Caco-2 (cell line): ENCODE measurements at places on chromosomes 5 and 9. TPM values are rescaled to one million over a fixed set of nuclear protein-coding genes. Genes with fewer than 3 reads are reported as not detected.

IL5 gene
- total RNA-seq: not detected in 2 replicates

F12 gene
- 13.3 and 14.0 TPM in 2 replicates for total RNA-seq

GRCh38 chr5:82168294-82168693 lies 109.9 kb downstream of the RPS23 start:
- no peaks in the 10 kb centered on the region for H3K36me3 ChIP-seq
- H3K4me1 ChIP-seq: peaks cover 5% of the 10 kb centered on the region
- no peak overlapping the region for H3K27ac ChIP-seq
- no peak for DNase-seq

GRCh38 chr5:124878583-124879342 lies 132.3 kb upstream of the ZNF608 start:
- H3K4me3 ChIP-seq: no peak overlapping the region
- no peak for DNase-seq
- no peaks in the 10 kb centered on the region for H3K36me3 ChIP-seq

INSL4 gene
- not detected in 2 replicates for total RNA-seq

DNA sequence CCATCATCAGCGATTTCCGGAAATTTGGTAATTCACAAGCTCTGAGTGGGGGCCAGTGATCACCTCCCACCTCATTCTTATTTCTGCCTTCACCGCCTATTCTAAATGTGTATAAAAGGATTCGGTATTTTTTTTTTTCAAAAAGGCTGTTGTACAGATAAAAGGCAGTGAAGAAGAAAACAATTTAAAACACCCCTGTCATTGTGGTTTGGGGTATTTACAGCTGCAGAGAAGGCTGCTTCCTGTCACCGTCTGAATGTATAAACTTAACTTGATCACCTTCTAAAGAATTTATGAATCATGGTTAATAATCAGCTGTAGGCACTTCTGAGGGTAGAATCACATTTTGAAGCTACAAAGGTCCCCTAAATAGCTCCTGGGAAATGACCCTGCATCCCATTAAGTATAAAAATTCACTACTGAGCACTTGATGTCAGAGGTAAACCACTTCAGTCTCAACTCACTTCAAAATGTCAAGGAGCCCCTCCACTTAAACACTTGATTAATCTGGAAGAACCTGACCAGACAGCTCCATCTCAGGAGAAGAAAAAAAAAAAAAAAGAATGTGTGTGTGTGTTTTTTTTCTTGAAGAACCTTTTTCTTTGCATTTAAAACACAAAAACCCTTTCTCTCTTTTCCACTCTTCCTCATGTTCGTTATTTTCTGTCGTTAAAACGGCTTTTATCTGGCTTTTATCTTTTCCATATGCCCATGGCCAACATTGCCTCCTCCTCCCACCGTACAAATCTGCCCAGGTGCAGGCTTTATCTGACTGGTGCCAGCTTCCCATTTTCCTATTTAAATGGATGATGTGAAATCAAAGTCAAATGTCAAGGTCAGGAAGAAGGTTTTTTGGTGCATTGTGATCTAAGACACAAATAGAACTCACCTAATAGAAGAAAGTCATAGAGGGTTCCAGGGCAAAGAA lies 291.2 kb downstream of the IRX1 start:
- no peak overlapping the region for H3K4me3 ChIP-seq
- DNase-seq: no peak
- H3K27ac ChIP-seq: no peak overlapping the region
- H3K36me3 ChIP-seq: no peaks in the 10 kb centered on the region
- H3K4me1 ChIP-seq: no peaks in the 10 kb centered on the region

DNA sequence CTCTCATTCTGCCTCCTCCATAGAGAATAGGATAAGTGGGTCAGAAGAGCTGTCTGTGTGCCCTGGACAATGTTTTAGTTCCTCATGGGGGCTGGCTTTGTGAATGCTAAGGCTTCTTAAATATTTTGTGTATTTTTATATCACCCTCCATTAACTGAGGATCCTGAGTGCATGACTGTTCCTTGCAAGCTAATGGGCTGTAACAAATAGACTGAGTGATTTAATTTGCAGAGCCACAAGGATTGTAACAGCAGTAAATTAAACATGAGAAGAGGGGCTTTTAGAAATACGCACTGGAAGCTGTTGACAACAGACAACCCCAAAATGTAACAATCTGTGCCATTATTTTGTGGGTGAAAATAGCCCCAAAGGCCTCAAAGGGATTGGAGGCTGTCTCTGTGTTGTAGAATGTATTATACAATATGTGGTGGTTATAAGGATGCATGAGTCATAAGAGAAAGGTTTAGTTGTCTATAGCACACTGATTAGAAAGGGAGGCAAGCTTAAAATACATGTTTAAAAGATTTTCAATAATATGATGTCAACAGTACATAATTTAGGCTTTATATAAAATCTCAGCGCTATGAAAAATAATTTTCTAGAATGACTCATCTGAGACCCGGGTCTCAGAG lies 152.7 kb upstream of the ACTBL2 start:
- H3K27ac ChIP-seq: no peak overlapping the region
- no peaks in the 10 kb centered on the region for H3K4me1 ChIP-seq
- no peaks in the 10 kb centered on the region for H3K36me3 ChIP-seq
- DNase-seq: no peak
- no peak overlapping the region for H3K4me3 ChIP-seq

NEUROG1 gene
- total RNA-seq: not detected in 2 replicates

- no peak overlapping the region for H3K4me3 ChIP-seq
- H3K27ac ChIP-seq: no peak overlapping the region
- H3K4me1 ChIP-seq: no peaks in the 10 kb centered on the region
- no peak for DNase-seq
- H3K36me3 ChIP-seq: no peaks in the 10 kb centered on the region
These were observed 1746.4 kb downstream of the EFNA5 start for GRCh38 chr5:105924366-105924765.

DNA sequence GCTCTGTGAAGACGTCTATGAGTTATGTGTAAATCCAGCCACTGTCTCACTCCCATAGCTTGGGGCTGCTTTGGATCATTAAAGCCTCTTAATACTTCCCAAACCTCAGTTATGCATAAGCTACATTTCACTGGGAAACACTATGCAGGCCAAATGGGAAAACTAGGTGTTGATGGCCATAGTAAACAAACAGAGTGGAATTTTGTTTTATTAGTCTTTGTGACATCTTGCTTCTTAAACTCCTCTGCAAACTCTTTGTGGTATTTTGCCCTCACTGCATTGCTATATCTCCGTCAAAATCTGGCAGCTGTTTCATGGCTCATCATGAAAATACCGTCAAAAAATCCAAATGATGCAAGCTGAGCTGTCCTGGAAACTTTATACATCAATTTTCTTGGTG lies 167.2 kb upstream of the HMHB1 start:
- H3K27ac ChIP-seq: no peak overlapping the region
- no peaks in the 10 kb centered on the region for H3K27me3 ChIP-seq
- no peak for DNase-seq
- H3K4me1 ChIP-seq: no peaks in the 10 kb centered on the region
- no peak overlapping the region for H3K4me3 ChIP-seq

TLX3 gene
- total RNA-seq: not detected in 2 replicates

- no peaks in the 10 kb centered on the region for H3K27me3 ChIP-seq
- H3K4me3 ChIP-seq: no peak overlapping the region
- H3K27ac ChIP-seq: no peak overlapping the region
- no peaks in the 10 kb centered on the region for H3K36me3 ChIP-seq
- DNase-seq: peak; percentile 8
These were observed 22.8 kb upstream of the FOXB2 start for GRCh38 chr9:76996700-76997099.

DNA sequence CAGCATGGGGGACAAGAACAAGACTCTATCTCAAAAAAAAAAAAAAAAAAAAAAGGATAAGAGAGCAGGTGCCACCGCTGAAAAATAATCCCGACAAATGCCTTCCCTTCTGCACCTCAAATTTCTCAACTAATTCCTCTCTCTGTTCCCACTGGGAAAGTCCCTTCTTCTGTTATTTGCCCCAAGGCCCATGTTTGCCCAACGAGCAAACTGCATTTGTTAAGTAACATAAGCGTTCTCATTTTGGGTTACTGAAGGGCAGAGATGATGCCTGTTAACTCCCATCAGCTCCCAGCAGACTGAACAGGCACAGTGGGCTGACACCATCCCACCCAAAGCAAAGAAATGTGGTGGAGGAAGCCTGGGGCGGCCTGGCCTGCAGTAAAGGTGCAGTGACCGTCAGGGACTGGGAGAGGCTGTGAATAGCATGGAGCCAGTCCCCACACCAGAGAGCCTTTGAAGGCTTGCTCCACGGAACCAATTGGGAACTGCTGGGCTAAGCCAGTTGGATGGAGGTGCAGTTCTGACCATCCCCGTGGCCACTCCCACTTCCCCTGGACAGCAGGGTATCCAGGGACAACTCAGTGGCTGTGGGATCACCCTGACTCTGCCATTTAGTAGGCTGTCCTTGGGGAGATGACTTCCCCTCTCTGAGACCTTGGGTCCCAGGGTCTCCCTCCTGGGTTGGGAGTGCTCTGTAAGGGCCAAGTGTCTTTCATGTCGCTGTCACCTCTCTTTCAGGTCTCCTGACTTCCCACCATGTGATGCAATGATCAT lies 149.7 kb upstream of the IER5L start:
- no peak overlapping the region for H3K27ac ChIP-seq
- H3K27me3 ChIP-seq: no peaks in the 10 kb centered on the region
- H3K36me3 ChIP-seq: no peaks in the 10 kb centered on the region
- peaks cover 19% of the 10 kb centered on the region for H3K4me1 ChIP-seq

CLIC3 gene
- 4.5 and 4.7 TPM in 2 replicates for total RNA-seq

DNA sequence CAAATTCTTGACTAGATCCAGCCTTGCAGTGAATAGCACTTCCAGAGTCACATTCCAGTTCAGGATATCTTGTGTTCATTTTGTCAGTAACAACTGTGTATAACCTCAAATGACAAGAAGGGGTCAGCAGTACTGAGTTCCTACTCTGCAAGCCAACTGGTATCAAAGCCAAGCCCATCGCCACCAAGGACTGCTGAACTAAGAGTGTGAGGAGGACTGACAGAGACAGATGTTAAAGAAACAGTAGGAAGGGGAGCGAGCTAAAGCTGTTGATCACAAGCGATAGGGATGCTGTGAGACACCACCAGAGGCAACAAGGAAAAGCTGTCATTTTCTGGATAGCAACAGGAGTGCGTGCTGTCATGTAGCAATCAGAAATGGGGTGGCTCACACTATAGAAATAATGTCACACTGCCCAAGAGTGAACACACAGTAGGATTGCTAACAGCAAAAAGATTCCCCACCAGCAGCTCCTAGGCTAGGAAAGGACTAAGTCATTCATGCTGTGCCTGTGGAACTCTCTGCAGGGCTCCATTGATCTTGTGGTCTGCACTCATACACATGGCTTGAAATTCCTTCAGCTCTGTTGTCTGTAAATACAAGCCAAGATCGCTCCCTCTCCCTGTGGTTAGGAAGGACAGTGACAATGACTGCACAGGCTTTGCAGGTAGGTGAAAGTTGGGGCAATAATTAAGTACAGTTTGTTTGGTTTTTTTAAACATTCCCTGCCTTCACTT lies 658.6 kb downstream of the NR2F1-AS1 start:
- H3K27ac ChIP-seq: no peak overlapping the region
- no peak overlapping the region for H3K4me3 ChIP-seq
- H3K27me3 ChIP-seq: no peaks in the 10 kb centered on the region
- no peak for DNase-seq
- H3K36me3 ChIP-seq: no peaks in the 10 kb centered on the region
- H3K4me1 ChIP-seq: no peaks in the 10 kb centered on the region

SH2D3C gene
- total RNA-seq: 0.34 TPM in 1 of 2 replicates, not detected in the other

- no peak overlapping the region for H3K27ac ChIP-seq
- H3K4me1 ChIP-seq: no peaks in the 10 kb centered on the region
- no peaks in the 10 kb centered on the region for H3K36me3 ChIP-seq
- no peaks in the 10 kb centered on the region for H3K27me3 ChIP-seq
These were observed 26.3 kb upstream of the SEMA6A start for GRCh38 chr5:116600876-116601275.

GRCh38 chr5:58088941-58089340 lies 370.9 kb downstream of the PLK2 start:
- H3K36me3 ChIP-seq: no peaks in the 10 kb centered on the region
- no peaks in the 10 kb centered on the region for H3K27me3 ChIP-seq
- no peak overlapping the region for H3K27ac ChIP-seq
- no peak for DNase-seq
- H3K4me1 ChIP-seq: no peaks in the 10 kb centered on the region

ISL1 gene
- total RNA-seq: 0.29 and 0.88 TPM in 2 replicates

DNA sequence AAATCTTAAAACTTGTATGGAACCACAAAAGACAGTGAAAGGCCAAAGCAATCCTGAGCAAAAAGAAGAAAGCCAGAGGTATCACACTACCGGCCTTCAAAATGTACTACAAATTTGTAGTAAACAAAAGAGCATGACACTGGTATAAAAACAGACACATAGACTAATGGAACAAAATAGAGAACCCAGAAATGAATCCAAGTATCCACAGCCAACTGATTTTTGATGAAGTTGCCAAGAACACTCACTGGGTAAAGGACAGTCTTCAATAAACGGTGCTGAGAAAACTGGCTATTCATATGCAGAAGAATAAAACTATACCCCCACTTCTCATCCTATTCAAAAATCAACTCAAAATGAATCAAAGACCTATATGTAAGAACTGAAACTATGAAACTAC lies 390.1 kb downstream of the PRELID2 start:
- H3K36me3 ChIP-seq: no peaks in the 10 kb centered on the region
- H3K27ac ChIP-seq: no peak overlapping the region
- no peaks in the 10 kb centered on the region for H3K4me1 ChIP-seq

DRD1 gene
- total RNA-seq: not detected in 2 replicates

LCN12 gene
- total RNA-seq: 20.0 and 23.2 TPM in 2 replicates

DNA sequence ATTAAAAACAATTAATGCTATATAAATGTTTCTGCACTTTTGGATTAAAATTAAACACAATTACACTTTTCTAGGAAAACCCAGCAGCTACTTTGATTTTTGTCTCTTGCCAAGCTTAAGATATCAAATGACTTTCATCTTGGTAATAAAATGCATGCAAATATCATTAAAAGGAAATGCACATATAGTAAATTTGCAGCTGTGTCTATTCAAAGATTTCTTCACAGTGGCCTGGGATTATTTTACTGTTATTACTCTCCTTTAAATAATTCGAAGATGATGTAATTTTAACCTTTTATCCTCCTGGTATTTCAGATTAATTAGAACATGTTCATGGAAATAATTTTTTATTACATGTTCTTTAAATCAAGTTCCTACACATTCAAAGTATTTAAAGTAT lies 529.5 kb upstream of the RGMB start:
- DNase-seq: no peak
- H3K27ac ChIP-seq: no peak overlapping the region
- H3K36me3 ChIP-seq: no peaks in the 10 kb centered on the region
- no peaks in the 10 kb centered on the region for H3K27me3 ChIP-seq

GRCh38 chr9:71911908-71912335 lies 483 bp downstream of the C9orf85 start:
- no peaks in the 10 kb centered on the region for H3K4me1 ChIP-seq
- DNase-seq: no peak
- peak overlapping the region; percentile 78 for H3K27ac ChIP-seq
- no peaks in the 10 kb centered on the region for H3K36me3 ChIP-seq
- H3K27me3 ChIP-seq: no peaks in the 10 kb centered on the region
- peak overlapping the region; percentile 45 for H3K4me3 ChIP-seq

ADGRV1 gene
- total RNA-seq: 23.2 and 31.1 TPM in 2 replicates
